HT1080 (cell line): ENCODE measurements at places on chromosomes 11 and 22.
A peak's percentile ranks its signal among the peaks of the same experiment; 100 is the strongest.

DNA sequence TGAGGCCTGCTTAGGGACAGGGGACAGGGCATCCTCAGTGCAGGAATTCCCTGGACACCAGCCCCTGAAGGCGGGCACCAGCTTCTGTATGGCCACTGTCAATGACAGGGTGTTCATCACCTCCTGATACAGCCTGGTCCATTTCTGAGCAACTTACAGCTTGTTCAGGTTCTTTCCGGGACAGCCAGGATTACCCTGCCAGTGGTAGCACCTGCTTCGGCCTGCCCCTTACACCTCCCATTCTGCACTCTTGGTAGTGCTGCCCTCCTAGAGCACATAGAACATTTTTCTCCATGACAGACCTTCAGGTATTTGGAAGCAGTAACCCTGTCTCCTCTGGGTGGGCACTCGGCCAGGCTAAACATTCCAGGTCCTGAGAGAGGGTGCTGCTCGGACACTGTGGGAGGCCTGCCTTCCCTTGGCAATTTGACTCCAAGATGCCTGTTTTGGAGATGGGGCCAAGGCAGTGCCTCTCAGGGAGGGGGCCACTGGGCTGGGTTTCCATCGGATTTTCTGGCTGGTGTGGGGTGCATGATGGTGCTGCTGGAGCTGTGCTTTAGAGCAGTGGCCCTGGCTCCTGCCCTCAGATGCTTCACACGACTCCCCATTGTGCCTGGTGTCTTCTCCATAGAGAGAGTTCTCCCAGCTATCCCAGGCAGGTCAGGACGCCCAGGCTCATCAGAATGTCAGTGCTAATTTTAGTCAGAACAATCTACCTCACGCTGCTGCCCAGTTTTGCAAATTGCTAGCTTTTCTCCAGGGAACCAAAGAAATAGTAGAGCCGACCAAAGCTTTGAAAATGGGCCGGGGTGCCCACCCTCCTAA, 1.2 kb downstream of the GAL3ST3 start:
- DNase-seq, result no peak

- DNase-seq, result peak; percentile 9
Measured at GRCh38 chr11:9313648-9314290, 624 bp downstream of the TMEM41B start.

- DNase-seq, result peak; percentile 79
Measured at GRCh38 chr11:70073871-70074371, 4.2 kb upstream of the ANO1 start.

- no peak for DNase-seq
Measured at GRCh38 chr11:67368621-67369020, 4.8 kb downstream of the CLCF1 start.

GRCh38 chr11:134236834-134237556, 12.5 kb downstream of the VPS26B start:
- no peak for DNase-seq

DNA sequence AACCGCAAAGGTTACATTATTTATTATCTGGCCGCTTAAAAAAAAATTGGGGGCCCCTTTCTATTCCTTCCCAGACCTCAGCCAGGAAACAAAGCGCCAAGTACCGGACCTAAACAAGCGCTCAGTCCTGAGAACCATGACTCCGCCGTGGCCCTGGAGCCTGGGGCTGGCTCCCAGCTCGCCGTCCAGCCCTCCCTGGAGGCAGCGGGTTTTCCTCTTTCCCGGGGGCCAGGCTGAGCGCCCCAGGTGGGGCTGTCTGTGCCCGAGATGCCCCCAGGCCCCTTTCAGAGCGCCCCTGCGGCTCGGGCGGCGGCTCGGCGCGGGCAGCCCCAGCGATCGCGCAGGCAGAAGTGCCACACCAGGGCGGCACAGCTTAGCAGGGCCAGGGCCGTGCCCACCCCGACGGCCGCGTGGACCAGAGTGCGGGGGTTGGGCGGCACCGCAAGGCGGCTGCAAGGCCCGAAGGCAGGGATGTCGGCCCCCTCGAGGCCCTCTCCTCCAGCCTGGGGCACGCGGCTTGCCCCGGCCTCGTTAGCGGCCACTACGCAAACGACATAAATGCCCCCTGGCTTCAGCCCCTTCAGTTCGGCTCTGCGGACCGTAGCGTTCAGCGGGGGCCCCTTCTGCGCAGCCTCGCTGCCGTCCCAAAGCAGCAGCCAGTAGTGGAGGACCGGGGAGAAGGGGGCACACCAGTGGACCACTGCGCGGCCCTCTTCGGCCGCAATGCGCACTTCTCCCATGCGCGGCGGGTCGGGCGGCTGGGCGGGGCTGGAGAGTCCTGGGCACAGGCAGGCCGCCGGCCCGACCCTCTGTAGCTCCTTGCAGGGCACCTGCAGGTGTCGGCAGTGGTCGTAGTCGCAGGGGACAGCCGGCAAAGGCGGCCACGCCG, 1.6 kb downstream of the LRRN4CL start:
- no peak for DNase-seq

DNA sequence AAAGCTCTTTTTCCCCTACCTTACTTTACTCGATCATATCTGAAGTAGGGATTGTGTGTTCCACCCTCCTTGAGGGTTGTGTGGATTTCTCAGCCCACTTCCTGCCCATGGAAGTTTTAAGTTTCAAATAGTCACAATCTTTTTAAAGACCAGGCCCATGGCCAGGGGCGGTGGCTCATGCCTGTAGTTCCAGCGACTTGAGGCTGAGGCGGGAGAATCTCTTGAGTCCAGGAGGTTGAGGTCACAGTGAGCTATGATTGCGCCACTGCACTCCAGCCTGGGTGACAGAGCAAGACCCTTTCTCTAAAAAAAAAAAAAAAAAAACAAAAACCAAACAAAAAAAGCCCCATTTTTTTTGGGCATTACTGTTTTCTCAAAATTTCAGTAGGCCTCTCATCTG, 36.3 kb upstream of the LRRC10B start:
- no peak for DNase-seq

GRCh38 chr11:11218629-11218986, 134.4 kb downstream of the CSNK2A3 start:
- no peak for DNase-seq

GRCh38 chr11:123173040-123173855, 21.8 kb downstream of the CLMP start:
- DNase-seq, result peak; percentile 98

GRCh38 chr11:76010051-76010450, 195.0 kb downstream of the UVRAG start:
- DNase-seq, result no peak

GRCh38 chr22:27796829-27797519, 4.6 kb downstream of the MN1 start:
- DNase-seq, result no peak

- peak; percentile 11 for DNase-seq
Measured at GRCh38 chr11:24295360-24295759, 201.5 kb upstream of the LUZP2 start.

DNA sequence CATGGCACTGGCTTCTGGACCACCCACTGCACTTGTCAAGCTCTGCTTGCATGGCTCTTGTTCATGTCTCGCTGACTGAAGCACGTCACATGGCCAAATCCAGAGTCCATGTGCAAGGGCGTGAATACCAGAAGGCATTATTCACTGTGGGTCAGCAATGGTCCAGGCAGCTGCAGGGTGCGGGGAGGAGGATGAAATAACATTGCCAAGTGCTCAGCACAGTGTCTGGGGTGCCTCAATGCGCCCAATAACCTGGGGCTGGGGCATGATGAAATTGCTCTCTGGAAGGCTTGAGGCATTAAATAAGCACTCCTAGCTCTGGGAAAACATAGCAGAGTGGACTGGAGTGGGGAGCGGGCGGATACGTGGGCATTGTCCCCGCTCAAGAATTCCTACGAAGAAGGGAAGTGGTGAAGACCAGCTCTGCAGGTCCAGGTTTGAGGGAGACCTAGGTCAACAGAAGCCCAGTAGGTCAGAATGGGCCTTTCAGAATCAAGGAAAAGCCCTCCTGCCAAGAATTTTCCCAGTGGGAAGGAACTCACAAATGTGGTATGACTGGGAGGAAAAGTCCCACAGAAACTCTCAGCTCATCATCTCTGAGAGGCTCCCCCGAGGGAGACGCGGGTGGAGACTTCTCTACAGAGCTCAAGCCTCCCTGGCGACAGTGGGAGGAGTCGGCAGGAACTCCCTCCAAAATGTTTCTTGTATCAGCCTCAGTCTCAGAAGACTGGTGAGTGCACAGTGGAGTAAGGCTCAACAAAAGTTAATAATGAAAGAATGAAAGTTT, 15.3 kb upstream of the ACCSL start:
- DNase-seq, result peak; percentile 30

DNA sequence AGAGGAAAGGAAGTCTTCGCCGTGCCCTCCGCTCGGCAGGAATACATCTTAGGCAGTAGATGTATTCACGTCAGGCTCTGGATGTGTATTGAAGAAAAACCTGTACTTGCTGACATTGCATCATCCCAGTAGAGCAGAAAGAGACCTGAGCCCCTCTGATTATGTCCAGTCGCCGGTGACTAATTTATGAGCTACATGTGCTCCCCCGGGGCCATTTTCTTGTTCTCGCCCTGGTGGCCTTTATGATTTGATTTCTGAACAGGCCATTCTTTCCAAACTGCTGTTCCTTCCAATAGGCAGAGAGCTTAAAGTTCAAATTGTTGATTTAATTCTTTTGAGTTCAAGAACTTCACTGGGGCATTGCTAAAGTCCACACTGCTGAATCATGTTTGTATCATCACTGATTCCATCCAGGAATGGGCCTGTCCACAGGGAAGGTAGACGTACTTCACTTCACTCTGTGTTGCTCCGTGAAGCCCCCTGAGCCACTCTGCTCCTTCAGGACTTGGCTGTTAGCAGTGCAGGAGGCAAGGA, 137.3 kb upstream of the RASSF10 start:
- DNase-seq, result no peak

DNA sequence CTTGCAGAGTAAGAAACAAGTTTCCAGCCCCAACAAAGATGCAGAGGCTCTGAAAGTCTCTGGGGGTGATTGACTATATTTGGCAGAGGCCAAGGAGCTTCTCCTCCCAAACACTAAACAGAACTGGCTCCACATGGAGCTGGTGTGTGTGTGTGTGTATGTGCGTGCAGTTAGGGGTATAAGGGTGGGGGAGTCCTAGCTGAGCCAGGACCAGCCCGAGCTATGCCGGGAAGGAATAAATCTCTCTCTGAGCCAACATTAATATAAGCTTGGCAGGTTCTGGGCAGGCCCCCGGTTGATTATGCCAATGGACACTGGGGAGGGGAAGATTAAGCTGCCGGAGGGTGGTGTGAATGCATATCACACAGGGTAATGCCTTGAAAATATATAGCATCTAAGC, 324.2 kb downstream of the MIAT start:
- no peak for DNase-seq

DNA sequence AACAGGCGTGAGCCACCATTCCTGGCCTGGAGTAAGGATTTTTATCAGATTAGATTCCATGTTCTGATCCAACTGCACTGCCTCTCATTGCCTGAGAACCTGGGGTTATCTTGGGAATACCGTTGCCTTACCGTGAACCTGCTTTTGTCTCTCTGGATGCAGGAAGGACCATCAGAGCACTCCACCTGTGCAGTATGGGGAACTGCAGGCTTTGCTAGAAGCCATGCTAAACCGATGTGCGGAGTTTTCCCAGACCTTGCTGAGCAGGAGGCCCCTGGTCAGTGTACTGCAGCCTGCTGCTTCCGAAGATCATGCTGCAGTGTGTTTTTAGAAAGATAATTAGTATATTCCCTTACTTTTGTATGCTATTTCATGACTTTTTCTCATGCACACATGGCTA, 43.6 kb downstream of the MEI1 start:
- DNase-seq, result no peak

GRCh38 chr11:12075822-12076821, 34.3 kb upstream of the MICAL2 start:
- peak; percentile 99 for DNase-seq

GRCh38 chr11:2305788-2306451, 4.1 kb downstream of the TSPAN32 start:
- no peak for DNase-seq

- no peak for DNase-seq
Measured at GRCh38 chr11:72792437-72793021, 1.3 kb downstream of the STARD10 start.

DNA sequence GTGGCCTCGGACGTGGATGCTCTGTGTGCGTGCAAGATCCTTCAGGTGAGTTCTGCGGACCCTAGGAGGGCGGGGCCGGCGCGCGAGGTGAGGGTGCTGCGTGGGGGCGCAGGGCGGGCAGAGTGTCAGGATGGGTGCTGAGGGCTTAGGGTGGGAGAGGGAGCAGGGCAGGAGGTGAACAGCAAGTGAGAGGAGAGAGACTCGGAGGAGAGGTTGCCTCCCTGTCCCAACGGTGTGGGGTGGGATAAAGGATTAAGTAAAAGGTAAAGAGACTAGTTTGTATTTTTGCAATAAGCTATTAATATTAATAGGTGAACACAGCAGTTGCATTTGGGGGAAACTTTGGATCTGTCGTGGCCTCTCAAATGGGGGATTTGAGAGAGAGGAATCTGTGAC, 451 bp downstream of the CDC45 start:
- no peak for DNase-seq

- no peak for DNase-seq
Measured at GRCh38 chr22:22414266-22414665, 94.3 kb downstream of the ZNF280B start.

- DNase-seq, result no peak
Measured at GRCh38 chr11:43138621-43139140, 173.1 kb upstream of the API5 start.

DNA sequence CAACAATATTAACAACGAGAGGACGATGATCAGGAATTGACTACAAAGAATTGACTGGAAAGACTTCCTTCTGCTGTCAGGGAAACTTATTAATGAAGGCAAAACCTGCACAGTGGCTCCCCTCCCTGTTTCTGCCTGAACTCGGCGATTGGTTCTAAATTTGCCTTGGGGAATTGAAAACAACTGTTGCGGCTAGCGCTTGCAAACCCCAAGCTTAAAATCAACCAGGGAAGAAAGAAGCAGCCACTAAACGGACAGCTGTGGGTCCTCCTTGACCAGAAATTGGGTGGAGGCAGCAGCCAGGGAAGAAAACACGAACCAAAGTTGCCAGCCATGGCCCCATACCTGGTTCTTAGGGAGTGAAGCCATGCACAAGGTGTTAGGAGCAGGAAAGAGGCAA, 383.5 kb upstream of the CADM1 start:
- DNase-seq, result no peak
